BJ (cell line): ENCODE measurements at places on chromosomes 5 and 9.

DNA sequence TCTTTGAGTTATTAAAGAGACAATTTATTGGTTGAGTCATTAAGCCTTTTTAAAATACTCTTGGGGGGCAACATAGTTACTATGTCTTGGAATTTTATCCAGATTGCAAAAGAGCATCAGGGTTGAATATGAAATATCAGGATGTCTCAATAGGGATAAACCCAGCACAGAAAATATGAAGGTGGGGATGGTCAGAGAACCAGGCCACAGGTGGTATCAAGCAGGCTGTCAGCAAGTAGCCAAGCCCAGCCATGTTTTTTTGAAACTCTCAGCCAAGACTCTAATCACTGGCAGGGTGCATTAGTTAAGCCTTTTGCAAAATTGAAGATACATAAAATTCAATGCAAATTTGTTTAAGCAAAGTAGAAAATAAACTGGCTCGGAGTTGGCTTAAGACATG is 468.9 kb downstream of the DTWD2 start:
- DNase-seq: no peak

DNA sequence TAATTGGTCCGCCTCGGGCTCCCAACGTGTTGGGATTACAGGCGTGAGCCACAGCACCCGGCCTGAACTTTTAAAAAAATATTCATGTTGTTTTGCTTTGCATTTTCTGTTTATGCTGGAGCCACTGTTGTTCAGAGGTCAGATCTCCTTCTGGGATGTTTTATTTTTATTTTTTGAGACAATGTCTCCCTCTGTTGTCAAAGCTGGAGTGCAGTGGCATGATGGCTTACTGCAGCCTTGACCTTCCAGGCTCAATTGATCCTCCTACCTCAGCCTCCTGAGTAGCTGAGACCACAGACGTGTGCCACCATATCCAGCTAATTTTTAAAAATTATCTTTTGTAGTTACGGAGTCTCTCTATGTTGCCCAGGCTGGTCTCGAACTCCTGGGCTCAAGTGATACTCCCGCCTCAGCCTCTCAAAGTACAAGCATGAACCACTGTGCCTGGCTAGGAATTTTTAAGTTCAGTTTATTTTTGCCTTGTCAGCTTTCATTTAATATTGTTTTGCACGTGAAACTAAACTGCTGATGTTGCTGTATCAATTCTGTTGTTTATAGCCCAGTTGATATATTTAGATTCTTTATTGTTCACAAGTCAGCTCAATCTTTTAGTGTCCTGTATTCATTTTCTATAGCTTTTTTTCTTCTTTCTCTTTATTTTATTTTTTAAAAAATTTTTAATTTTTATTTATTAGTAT is 13.7 kb downstream of the TMEFF1 start:
- no peak for DNase-seq

GRCh38 chr5:168932400-168933189 is 353.4 kb upstream of the PANK3 start:
- DNase-seq: no peak

GRCh38 chr9:98144076-98144475 is 25.1 kb upstream of the TRIM14 start:
- DNase-seq: no peak

DNA sequence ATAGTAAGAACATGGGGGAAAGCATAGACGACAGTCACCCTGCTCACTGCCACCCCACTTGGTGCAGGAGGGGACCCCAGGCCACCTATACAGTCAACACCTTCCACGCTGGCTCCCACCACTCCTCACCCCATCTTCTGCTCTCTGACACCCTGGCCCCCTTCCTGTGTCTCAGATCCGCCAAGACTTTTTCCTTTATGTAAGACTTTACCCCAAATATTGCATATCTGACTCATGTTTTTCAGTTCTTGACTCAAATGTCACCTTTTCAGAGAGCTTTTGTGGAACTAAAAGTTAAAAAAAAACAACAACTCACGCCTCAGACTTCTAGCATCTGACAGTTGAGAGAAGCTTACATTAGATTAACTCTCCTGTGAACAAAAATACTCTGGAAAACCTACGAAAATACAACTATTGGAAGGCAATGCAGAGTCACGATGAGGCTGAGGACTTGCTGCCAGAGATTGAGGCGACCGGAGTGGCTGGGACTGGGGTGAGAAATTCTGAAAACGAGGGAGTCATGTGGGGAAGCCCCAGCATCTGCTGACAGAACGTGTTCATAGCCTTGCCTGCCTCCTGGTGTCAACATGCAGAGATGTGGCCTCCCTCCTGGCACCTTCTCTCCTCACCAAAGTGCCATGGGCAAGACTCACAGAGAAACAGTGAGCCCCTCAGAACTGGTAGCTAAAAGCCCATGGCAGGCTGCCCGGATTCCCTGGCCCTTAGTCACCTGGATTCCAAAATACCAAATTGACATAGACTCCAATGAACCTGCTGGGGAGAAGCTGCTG is 22.4 kb upstream of the FCN2 start:
- DNase-seq: no peak

- DNase-seq: no peak
Observed at GRCh38 chr5:57303985-57304384, 130.1 kb downstream of the GPBP1 start.

GRCh38 chr5:66322786-66323528 is 178.9 kb downstream of the SREK1 start:
- DNase-seq: no peak

DNA sequence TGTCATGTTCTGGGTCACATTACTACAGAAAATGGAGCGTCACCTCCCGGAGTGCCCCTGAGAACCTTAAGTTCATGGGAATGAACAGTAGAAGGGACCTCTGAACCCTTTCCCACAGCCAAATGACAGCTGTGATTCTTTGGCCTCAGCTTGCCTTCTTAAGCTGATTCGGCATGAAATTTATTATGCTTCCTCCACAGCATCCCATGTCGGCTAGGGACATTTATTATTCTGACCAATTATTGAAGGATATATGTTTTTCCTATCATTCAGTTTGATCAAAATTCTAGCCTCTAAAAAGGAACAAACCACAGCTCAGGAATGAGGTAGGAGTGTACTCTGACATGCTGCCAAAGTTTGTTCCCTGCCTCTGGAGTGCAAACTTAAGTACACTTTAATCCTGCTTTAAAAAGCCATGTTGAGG is 440.6 kb downstream of the CETN3 start:
- DNase-seq: no peak

DNA sequence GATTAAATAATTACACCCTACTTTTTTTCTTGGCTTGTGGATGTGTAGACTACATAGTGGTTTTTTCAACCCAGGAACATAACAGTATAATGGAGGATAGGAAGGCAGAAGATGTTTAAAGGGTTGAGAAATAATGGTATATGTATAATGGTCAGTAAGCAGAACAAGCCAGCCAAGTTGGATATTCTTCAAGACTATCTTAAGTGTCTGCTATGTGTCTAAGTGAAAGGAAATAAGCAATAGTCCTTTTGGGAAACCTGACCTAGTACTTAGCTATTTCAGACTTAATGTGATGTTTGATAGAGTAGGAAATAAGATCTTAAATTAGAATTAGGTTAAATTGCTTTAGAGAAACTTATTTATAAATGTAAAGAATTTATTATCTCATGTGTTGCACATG is 85.7 kb downstream of the PTPDC1 start:
- no peak for DNase-seq

DNA sequence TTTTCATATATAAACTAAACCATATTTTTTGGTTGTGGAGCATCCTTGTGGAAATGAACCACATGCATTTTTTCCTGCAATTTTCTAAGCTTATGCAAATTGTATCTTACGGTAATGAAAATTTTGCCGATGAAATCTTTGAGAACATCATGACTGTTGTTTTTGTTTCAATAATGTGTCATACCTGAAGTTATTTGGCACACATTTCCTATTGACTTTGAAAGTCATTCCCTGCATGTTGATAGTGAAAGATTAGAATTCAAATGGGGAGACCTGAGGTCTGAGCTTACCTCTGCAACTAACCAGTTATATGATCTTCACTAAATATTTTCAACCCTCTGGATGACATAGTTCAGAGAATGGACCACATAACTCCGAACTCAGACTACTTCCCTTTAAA is 88.5 kb downstream of the PRR16 start:
- no peak for DNase-seq

DNA sequence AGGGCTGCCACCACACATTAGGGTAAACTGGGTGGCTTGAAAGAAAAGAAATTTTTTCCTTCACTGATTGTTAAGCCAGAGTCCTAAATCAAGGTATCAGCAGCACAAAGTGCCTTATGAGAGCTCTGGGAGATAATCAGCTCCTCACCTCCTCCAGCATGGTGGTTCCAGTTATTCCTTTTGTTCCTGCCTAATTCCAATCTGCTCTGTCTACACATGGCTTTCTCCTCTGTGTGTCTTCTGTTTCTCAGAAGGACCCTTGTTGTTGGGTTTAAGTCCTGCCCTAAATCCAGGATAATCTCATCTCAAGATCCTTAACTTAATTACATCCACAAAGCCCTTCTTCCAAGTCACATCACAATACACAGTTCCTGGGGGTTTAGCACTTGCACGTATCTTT is 1352.0 kb upstream of the CDH9 start:
- no peak for DNase-seq

DNA sequence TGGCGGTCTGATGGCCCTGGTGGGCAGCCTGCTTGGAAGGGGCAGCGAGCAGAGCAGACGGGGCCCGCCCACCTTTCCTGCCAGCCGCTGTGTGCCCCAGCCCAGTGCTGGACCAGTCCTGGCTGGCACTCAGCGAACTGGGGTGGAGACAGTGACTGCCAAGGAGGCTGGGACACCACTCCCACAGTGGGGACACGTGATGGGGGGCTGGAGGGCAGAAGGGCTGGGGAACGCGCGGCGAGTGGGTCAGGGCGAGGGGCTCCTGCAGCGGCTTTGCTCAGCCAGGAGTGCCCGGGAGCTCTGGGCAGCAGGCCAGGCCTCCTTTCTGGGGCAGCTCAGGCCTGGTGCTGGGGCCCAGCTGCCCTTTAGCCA is 19.5 kb downstream of the NCS1 start:
- no peak for DNase-seq

- no peak for DNase-seq
Observed at GRCh38 chr5:15786326-15786725, 286.3 kb downstream of the FBXL7 start.

- DNase-seq: no peak
Observed at GRCh38 chr5:169796731-169797130, 159.7 kb downstream of the DOCK2 start.

GRCh38 chr5:157384971-157385709 is 74.9 kb upstream of the NIPAL4 start:
- peak; percentile 100 for DNase-seq

DNA sequence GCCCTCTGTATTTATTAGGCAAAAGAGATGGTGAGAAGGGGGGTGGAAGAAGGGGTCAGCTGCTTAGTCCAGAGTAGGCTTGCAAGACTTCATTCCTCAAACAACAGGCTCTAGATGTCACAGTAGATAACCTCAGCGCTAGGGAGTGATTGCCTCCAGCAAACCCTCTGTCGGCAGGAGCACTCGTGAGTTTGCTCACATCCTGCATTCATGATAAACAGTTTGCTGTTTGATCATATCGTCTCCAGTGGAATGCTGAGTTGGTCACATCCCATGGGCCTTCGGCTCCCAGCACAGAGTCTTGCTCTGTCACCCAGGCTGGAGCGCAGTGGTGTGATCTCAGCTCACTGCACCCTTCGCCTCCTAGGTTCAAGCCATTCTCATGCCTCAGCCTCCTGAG is 3.6 kb downstream of the TTC23L start:
- no peak for DNase-seq

- DNase-seq: no peak
Observed at GRCh38 chr9:126558051-126558665, 55.6 kb upstream of the LMX1B start.

DNA sequence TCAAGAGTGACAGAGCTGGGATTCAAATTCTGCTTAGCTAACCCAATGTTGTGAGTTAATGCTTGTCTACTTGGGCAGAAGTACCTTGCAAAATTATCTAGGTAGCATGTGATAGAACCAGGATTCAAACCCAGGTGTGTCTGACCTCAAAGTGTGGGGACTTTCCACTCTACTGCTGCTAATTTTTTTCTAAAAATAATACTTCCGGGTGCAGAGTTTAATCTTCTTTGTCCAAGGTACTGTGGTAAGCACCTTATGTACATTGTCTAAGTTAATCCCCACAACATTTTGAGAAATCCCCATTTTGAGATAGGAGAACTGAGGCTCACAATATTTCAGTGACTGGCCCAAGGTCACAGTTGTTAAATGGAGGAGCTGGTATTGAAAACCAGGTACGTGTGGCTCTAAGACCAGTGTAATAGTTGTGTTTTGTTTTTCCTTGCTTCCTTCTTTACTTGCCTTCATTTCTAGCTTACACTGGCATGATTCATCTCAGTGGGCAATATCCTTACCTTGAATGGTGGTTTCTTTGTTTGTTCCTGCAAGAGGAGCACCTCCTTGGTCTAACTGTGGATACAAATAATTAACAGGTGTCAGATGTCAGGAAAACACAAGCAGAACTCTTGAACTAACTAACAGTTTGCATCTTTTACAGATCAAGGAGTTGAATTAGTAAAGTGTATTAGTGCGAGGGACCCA is 7.5 kb downstream of the ALDOB start:
- no peak for DNase-seq

GRCh38 chr5:113052041-113052795 is 75.6 kb downstream of the DCP2 start:
- no peak for DNase-seq

DNA sequence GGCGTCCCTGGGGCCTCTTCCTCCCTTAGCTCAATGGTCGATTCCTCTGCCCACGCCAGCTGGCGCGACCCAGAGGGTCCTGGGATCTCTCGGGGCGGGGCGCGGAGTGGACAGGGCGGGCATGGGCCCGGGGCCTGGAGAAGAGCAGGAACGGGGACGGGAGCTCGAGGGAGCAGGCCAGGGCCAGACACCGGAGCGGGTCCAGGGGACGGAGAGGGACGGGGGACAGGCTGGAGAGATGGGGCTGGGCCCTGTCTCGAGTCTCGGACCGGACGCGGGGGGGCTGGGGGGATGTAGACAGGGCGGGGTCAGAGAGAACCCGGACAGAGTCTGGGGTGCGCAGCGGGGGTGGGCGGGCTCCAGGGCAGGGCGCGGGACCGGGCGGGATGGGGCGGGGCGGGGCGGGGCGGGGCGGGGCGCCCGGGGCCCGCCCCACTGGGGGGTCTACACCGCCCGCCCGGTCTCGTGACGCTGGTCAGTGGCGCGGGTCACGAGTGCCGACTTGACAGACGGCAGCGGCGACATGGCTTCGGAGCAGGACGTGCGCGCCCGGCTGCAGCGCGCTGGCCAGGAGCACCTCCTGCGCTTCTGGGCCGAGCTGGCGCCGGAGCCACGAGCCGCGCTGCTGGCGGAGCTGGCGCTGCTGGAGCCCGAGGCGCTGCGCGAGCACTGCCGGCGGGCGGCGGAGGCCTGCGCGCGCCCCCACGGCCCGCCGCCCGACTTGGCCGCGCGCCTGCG is at the start of gene UAP1L1:
Gene UAP1L1, plus strand, starts transcription at position 508 of the 738 bp plus-strand sequence. Its CDS starts 16 bp downstream, at position 524.
- DNase-seq: no peak
